HAP-1 (cell line): ENCODE measurements at places on chromosomes 16 and 17.

DNA sequence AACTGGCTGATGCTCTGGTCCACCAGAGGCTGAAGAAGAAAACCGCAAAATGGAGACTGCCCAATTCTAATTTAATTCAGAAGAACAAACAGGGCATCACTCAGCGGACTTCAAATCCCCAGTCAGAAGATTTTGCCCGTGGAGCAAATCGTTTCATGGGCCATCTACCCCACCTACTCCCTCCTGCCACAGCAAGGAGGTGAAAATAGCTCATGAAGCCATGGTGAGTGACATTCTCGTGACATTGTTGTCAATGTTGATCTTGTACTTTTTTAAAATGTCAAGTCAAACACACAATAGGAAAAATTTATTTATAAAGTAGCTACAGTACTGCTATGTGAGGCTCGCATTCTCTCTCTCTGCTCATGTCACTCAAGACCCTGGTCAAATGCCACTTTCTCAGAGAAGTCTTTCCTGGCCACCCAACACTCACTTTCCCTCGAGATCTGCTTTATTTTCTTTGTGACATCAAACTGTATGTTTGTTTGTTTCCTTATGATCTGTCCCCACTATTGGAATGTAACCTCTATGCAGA is 31.3 kb upstream of the SOX9 start:
- no peak for DNase-seq

GRCh38 chr16:81831722-81832126 is 52.6 kb downstream of the PLCG2 start:
- DNase-seq: no peak

- DNase-seq: no peak
Measured at GRCh38 chr16:70304892-70305448, 6.0 kb downstream of the DDX19B start.

- no peak for DNase-seq
Measured at GRCh38 chr17:20284570-20285295, 182.6 kb downstream of the LGALS9B start.

GRCh38 chr17:78598013-78598471 is 20.8 kb upstream of the DNAH17 start:
- DNase-seq: no peak

- no peak for DNase-seq
Measured at GRCh38 chr16:9778849-9779248, 403.4 kb downstream of the GRIN2A start.

GRCh38 chr17:9470171-9470570 is 105.4 kb downstream of the STX8 start:
- DNase-seq: no peak
